ENCODE measurements at places on chromosomes 6 and 20.
A peak's percentile ranks its signal among the peaks of the same experiment; 100 is the strongest.

DNA sequence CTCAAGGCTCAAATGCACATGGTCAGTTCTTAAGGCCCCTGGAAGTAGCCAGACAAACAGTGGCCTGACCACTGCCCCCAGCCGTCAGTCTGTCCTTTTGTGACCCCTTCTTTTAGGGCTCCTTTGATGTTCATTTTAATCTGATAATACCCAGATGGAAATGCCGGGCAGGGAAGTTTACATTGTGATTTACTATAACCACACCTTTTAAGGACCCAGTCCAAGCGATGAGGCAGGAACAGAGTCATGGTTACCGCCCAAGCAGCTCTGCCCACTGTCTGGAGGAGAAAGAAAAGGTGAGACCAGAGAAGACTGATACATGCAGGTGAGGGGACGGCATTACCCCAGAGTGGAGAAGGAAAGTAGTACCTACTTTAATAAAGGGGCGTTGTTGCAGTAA, 110.6 kb downstream of the PLEKHG1 start:
- no peak for DNase-seq

DNA sequence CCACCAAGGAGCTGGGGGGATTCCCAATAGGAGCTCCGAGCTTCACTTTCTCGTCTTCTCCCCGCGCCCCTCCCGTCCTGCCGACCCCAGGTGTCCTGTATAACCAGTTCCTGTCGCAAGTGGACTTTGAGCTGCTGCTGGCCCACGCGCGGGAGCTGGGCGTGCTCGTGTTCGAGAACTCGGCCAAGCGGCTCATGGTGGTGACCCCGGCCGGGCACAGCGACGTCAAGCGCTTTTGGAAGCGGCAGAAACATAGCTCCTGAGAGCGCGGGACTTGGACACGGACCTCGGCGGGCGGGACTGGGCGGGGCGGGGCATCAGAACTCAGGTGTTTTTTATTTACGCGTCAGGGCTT, 340 bp upstream of the VARS2 start:
- DNase-seq: no peak

DNA sequence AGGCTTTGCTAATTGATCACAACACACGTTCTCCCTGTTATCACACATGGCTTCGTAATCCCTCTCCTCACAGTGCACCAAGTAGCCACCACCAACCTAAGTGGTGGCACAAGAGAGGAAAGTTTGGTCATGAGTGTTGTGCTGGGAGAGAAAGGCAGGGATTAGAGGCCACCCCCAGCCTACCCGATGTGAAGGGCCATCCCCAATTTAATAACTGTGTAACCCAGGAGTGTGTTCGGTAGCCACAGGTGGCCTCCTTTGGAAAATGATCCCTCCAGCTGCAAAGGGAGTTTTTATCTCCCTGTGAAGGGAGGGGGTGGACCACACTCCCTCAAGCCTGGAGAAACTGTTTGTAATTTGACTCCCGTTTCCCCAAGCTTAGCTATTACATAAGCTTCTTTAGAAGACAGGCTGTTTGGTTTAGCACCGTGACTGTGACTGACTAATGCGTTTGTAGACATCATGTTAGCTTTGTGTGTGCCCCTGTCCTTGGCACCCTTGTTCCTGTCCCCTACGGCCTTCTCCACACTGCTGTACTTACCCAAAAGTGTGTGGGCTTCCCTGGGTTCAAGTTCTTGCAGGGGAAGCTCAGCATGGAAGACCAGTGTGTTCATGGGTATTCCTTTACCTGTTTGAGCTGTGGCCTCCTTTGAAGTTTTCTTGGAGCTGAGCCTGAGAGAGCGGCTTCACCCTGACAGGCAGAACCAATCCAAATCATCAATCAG, 20.6 kb downstream of the PPP1R16B start:
- no peak for DNase-seq

GRCh38 chr6:159443417-159443920, 249.6 kb downstream of the SOD2 start:
- DNase-seq: no peak

DNA sequence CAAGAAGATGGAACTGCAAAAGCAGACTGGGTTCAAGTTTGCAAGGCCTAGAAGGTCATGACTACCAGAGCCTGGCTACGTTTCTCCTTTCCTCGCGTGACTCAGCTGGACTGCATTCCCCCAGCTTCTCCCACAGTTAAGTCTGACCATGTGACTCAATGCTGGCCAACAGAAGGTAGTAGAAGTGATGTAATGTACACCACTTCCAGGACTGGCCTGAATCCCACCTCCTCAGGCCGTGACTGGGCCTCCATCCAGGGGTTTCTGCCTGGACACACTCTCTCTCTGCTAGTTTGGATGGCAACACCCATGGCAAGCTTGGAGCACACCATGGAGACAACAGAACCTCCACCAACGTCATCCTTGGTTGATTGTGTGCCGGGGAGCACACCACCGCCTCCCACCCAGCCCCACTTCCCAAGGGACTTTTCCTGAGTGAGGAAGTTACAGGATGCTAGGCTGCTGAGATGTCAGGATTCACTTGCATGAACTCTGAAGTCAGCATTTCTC, 112.0 kb upstream of the CDYL start:
- DNase-seq: peak; percentile 77

DNA sequence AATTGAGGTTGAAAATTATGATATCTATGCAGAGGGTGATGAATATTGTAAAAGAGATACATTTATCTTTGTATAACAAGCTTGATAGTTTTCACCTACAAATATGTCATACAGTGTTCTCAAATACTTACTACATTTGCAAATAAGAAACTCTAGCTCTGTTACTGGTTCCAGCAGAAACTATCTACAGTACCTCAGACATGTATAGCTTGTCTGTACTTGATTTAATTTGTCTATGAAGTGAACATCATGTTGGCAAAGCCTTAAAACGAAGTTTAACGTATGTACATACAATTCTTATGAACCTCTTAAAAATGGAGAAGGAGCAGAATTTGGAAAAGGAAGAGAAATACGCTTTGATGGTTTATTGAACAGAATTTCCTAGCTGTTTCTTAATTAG, 201.4 kb upstream of the MARCKS start:
- DNase-seq: no peak

GRCh38 chr6:116827561-116828240, 1.2 kb downstream of the GPRC6A start:
- no peak for DNase-seq

- no peak for DNase-seq
Measured at GRCh38 chr6:102853249-102853955, 1459.9 kb downstream of the GRIK2 start.

DNA sequence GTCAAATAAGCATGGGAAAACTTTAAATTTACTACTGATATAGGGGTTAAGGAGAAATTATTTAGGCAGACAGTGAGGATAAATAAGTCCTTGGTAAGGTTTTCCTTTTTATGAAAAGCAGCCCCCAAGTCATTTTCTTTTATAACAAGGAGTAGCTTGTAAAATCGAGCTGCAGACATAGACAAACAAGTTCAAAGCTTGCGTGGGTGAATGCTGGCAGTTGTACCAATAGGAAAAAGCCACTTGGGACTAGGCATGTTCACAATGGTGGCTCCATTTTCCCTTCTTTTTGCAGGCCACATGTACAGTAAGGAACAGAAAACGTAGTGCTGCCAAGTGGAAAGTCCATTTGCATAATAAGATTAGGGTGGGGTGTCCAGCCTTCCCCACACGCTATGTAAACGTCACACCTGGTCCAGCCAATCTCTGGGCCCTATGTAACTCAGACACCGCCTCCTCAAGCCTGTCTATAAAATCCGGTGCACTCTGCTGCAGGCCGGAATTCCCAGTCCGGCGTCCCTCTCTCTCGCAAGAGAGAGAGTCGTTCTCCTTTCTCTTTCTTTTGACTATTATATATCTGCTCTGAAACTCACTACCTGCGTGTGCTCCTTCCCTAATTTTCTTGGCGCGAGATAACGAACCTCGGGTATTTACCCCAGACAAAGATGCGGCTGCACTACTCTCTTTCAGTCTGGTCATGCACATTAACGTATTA, 217.1 kb upstream of the MAN1A1 start:
- no peak for DNase-seq

- DNase-seq: no peak
Measured at GRCh38 chr6:33776186-33776585, 12.7 kb downstream of the LEMD2 start.

DNA sequence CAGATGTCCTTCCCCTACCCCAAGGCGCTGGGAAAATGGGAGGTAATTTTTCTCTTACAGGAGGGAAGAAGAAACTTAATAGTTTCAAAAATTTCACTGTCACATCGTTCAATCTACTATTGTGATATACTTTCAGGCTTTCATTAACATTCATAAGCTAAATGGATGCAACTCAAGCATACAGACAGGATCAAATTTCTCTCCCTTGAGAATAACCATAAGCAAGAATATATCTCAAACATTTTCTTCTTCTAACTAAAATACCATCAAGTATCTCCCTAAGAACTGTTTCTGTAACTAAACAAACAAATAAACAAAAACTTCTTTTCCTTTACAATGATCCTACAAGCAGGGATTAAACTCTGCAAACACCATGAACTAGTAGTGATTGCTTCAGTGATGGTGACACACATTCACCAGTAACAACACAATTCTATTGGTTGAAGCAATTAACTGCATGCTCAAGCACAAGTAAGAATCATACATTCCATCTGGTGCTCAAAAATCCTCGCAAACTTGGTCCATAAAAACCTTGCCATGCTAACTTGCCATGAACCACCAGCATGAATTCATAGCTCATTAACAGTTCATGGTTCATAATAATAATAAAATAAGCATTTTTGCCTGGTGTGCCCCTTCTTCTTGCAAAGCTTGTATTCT, 183.8 kb downstream of the PTPRK start:
- no peak for DNase-seq

DNA sequence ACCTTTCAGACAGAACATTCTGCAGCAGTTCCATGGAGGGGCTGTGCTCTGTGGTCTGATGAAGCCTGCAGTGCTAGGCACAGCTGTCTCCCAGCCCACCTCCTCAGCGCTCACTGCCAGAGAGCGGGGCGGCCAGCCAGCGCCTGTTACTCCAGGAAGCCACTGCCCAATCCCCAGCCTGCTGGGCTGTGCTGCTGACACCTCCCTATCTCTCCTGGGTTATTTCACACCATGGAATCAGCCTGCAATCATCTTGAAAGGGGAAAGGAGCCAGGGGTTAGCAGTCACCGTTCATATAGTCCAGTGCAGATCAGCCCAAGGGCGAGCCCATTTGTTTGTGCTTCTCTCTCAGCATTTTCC, 46.3 kb upstream of the NHSL1 start:
- peak; percentile 87 for DNase-seq

GRCh38 chr20:49766979-49767521, 45.6 kb upstream of the SLC9A8 start:
- no peak for DNase-seq

DNA sequence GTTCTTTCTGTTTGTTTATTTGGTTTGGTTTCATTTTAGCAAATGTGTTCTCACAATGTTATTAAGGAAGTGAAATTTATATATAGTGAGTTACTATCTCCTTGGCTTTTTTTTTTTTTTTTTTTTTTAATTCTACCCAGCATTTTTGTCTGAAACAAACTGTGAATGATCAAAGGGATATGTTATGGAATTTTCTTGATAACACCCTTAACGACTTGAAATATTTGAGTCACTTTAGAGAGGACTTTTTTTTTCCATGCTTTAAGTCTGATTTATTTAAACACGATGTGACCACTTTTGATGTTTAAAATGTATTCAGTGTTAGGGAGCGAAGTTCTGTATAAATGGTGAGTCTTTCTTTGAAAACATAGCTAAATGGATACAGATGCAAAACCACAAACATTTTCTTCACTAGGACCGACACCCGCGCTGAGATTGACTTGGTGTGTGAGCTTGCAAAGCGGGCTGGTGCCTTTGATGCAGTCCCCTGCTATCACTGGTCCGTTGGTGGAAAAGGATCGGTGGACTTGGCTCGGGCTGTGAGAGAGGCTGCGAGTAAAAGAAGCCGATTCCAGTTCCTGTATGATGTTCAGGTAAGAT, 149.7 kb downstream of the MTHFD1L start:
- DNase-seq: no peak

DNA sequence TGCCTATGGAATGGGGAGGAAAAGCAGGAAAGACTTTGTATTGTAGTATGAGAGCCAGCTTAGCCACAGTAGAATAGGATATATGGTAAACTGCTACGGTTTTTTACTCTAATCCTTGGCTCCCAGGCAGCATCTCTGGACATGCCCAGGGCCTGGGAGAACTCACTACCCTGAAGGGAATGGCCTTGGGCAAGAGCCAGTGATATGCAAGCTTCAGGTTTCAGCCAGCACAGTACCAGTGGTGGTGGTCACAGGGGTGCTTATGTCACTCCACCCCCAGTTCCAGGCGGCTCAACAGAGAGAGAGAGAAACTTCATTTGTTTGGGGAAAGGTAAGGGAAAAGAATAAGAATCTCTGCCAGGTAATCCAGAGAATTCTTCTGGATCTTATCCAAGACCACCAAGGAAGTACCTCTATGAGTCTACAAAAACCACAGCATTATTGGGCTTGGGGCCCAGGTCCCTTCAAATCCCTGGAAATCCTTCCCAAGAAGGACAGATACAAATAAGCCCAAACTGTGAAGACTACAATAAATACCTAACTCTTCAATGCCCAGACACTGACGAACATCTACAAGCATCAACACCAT, 121.2 kb downstream of the THBS2 start:
- no peak for DNase-seq

DNA sequence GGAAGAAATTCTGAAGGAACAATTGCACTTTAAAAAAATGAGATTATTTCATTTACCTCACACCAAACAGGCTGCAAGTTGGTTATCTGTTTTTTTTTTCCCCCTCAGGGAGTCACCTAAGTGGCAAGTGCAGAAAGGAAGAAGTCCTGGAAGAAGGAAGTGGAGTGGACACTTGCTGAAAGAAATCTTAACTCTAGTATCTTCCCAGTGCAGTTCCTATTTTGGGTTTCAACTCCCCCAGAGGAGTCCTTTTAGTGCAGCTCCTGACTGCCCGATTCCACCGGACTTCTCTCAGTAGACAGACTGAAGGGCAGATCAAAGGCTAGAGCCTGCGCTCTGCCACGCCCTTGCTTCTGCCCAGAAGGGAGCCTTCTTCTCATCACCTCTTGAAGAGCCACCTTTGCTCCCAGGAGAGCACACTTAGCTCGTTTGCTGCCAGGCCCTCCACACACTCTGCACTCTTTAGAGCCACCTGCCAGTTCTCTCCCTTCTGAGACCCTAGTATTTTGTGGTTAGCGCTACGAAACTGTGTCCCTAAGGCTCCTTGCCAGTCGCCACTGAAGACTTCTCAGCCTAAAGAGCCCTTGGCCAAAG, 4.9 kb downstream of the MTCL3 start:
- DNase-seq: no peak

DNA sequence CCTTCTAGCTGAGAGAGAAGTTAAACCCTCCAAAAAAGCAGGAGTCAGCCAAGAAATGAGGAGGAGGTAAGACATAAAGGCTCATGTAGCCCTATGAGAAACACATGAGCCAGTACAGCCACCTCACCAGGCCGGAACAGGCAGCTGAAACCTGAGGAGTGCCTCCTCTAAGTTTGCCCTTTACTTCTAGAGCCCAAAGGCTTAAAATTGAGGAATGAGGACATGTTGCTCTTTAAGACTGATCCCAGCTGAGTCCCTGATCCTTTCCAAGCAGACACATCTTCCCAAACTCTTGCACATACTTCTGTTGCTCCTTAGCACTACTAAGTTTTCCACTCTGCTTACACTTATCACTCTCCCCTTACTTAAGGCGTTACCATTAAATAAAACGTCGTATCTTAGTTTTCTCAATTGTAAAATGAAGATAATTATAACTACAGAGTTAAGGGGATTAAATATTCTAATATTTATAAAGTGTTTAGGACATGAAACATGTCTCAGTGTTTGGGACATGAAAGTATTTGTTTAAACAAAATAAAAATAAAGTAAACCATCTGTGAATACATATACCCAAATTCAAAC, 124.0 kb downstream of the OGFRL1 start:
- no peak for DNase-seq
